ENCODE measurements at places on chromosomes 4 and X.

GRCh38 chr4:105057370-105058105, 89.1 kb upstream of the TET2 start:
- DNase-seq = no peak

- no peak for DNase-seq
These were observed 87.4 kb downstream of the EMCN start for GRCh38 chr4:100430451-100430850.

GRCh38 chr4:145178740-145179280, 1.6 kb downstream of the OTUD4 start:
- DNase-seq = no peak

GRCh38 chr4:83282049-83282535, 2.5 kb downstream of the COQ2 start:
- no peak for DNase-seq

DNA sequence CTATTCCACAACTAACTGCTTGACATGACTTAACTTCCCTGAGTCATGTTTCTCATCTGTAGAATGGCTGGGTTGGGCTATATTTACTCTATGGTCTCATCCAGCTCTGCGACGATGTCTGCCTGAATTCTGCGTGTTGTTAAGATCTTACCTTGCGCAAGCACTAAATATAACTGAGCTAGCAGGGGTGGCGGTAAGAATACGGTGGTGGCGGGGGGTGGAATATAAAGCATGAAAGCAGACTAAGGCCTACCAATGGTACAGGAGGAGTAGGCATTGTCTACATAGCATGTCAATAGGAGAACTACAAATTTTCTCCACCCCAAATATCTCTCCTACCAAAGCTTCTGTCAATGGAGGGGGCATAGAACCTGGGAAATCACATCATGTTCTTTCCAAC, 45.7 kb upstream of the DCLK2 start:
- DNase-seq = peak; percentile 34

- no peak for DNase-seq
These were observed 55.2 kb downstream of the ARHGEF6 start for GRCh38 chrX:136725441-136726104.

Measured in nucleus accumbens (tissue), 56 donors.